GM03348 (cell line): ENCODE measurements at places on chromosomes 5 and 9.

- no peak for DNase-seq
These were observed 175.4 kb downstream of the PJA2 start for GRCh38 chr5:109234381-109234780.

- DNase-seq, result no peak
These were observed 263.0 kb upstream of the FBXL7 start for GRCh38 chr5:15236911-15237508.

GRCh38 chr9:111922324-111923013 is 25.9 kb downstream of the UGCG start:
- no peak for DNase-seq

DNA sequence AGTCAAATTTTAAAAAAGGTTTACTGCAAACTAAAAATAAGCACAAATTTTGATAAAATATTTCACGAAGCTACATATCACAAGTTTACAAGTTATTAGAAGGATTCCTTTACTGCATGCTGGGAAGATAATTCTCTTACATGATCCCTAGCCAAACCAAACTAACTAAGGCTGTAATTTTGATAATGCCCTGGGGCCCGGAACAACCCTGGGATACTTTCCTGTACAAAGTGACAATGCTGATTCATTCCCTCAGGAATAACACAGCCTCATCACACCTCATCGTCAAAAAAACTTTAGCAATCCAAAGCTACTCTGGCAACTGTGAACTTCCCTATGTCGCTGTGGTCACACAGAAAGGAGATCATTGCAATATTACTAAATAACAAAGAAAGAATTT is 402.9 kb downstream of the RAB3C start:
- no peak for DNase-seq

- no peak for DNase-seq
These were observed 197.1 kb downstream of the CEMIP2 start for GRCh38 chr9:71571186-71571585.

DNA sequence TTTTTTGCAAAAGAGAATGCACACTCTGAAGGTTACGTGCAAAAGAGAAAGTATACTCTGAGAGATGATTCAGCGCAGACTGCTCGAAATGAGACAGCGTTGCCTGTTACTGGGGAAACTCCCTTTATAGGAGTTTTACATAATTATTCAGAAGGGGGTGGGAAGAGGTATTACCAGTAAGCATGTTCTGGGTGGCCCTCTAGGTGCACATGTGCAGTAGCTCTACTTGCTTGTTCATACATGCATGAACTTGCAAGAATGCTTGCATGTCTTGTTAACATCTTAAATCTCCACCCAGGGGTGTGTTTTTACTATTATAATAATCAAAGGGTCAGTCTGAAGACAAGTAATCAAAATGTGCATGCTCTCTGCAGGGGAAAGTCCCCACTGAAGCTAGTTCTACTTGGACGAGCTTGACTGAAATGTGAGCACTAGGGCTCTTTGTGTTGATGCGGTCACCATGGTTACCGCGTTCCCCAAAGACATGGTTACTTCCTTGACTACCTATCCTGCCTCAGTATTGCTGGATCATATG is 75.5 kb downstream of the SGCD start:
- DNase-seq, result no peak

DNA sequence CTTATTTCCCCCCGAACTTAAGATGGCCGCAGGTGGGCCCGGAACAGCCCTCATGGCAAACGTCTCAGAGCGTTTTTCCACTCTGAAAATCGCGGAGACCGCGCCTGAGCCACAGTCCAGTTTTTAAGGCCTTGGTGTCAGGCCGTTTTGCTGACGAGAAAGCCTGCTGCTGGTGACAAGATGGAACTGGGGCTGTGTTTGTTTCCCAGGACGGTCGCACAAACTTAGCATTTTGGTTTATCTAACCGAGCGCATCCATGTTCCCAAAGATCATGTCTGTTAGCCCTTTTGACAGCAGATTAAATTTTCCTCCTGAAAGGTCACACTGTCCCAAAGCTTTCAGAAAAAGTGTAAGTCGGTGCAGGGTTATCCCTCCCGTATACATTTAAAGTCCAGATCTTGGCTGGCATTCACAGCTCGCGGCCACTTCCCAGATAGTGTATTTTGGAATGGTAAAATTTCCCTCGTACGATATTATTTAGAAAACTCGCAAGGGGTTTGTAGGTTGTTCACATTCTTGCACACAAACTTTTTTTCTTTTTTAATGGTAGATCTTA is 812 bp downstream of the SREK1 start:
- peak; percentile 13 for DNase-seq

DNA sequence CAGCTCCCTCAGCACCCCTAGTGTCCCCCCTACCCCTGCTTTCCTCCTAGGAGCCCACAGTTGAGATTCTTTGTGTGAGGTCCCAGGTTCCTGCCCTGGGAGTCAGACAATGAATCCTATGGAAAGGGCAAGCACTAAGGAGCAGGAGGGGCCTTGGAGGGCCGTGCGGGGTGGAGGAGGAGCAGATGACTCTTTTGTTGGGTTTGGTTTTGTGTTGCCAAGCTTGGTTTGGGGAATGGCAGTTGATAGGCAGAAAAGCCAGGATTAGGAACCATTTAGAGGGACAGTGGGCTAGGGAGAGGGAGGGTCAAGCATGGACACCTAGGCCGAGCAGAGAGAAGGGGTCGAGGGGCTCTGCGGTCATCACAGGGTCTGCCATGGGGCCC is 61.6 kb upstream of the SPTLC1 start:
- DNase-seq, result no peak

- peak; percentile 67 for DNase-seq
These were observed 9.5 kb downstream of the TOR4A start for GRCh38 chr9:137286975-137287383.

DNA sequence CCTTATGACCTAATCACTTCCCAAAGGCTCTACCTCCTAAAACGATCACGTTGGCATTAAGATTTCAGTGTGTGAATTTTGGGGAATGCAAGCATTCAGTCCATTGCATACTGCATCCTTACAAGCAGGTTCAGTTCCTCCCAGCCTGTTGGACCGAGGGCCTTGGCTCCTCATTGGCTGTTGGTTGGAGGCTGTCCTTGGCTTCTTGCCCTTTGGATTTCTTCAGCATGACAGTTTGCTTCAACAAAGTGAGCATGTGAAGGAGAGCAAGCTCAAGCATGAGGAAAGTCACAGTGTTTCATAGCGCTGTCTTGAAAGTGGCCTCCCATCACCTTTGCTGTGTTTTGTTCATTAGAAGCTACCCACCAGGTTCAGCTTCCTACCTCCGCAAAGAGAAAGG is 109.5 kb downstream of the GADD45G start:
- DNase-seq, result no peak

DNA sequence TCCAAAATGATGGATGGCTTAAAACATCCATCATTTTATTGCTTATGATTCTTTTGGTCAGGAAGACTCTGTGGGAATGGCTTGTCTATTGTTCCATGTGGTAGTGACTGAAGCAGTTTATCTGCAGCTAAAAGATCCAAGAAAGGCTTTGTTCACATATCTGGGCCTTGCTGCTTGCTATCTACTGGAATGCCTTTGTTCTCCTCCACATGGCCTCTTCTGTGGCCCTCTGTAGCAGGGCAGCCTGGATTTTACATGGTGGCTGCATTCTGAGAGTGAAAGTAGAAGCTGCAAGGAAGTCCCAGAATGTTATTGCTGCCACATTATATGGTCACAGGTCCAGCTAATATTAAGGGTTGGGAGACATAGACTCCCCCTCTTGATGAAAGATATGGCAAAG is 35.1 kb downstream of the DMXL1 start:
- no peak for DNase-seq

DNA sequence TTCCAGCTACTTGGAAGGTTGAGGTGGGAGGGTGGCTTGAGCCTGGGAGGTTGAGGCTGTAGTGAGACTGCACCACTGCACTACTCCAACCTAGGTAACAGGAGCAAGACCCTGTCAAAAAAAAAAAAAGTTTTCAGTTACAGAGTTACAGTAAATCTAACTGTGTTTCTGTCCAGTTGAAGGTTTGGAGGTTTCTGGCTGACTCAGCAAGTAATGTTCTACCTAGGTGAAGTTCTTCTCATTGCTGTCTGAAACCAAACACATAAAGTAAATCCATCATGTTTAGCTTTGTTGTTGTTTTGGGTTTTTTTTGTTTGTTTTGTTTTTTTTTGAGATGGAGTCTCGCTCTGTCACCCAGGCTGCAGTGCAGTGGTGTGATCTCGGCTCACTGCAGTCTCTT is 7.9 kb upstream of the ANKHD1 start:
- DNase-seq, result no peak

DNA sequence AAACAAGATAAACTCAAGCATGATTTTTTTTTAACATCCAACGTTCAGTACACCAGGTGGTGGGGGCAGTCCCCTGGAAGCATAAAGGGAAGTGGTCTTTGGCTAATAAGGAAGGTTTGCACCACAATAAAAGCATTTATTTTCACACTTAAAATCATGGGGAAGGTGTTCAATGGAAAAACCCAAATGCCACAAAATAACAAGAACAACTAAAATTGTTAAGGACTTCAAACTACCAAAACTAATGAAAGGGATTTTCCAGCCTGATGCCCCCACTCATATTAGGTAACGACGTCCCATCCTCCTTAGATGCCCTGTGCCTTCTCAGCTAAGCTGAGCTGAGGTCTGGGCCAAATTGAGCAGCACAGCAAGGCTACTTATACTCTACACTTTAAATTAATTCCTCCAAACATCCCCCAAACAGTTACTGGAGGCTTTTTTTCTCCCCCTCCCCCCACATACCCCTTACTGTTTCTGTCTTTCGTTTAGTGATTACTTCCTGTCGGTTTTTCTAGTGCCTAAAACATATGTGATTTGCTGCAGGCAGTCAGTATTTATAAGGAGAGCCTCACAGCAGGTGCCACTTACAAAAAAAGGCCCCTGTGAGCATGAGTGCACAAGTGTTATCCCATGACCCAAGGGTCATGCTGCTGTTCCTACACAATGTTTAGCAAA is 259.7 kb upstream of the ZNF608 start:
- DNase-seq, result no peak

DNA sequence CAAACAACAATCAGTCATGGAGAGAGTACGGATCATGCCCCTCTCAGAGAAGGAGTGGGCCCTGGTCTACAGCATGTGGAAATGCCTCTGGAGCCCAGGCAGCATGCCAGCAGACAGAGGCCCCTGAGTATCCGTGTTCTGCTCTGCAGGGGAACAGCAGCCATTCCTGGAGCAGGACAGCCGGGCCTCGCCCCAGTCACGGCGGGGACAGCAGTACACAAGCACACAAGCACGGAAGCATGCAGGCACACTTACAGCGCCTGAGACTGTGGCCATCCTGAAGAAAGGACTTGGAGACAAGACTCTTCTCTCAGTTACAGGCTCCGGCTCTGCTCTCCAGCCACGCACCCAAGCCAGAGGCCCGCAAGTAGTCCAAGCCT is 102.6 kb upstream of the ALDH1B1 start:
- no peak for DNase-seq

GRCh38 chr5:2557435-2557834 is 194.0 kb downstream of the IRX2 start:
- DNase-seq, result no peak

DNA sequence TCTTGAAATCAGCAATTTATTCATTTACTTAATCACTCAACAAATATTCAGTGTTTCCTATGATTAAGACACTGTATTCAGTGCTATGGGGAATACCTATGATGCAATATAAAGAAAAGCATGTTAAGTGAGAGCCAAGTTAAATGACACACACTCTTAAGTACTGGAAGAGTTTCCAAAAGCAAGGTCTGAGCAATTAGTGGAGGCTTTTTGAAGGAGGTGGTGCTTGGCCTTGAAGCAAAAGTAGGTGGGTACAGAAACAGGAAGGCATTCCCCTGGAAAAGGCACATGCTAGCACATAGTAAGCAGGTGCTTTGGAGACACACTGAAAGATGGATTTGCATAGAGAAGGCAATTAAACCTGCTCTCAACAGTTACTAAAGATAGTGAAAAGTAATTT is 4.0 kb downstream of the TSLP start:
- peak; percentile 77 for DNase-seq

DNA sequence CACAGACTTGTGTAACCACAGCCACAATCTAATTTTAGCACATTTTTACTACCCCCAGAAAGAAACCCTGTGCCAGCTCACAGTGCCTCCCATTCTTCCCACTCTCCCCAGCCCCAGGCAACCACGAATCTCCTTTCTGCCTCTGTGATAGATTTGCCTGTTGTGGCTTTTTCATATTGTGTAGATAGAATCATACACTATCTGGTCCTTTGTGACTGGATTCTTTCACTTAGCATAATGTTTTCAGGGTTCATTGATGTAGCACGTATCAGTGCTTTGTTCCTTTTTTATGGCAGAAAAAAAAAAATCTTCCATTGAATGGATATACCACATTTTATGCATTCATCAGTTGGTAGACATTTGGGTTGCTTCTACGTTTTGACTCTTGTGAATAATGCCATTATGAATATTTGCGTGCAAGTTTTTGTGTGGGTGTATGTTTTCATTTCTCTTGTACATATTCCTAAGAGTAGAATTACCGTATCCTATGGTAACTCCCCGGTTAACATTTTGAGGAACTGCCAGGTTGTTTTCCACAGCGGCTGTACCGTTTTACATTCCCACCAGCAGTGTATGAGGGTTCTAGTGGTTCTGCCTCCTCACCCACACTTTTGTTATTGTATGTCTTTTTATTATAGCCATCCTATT is 64.5 kb downstream of the RCL1 start:
- DNase-seq, result no peak

DNA sequence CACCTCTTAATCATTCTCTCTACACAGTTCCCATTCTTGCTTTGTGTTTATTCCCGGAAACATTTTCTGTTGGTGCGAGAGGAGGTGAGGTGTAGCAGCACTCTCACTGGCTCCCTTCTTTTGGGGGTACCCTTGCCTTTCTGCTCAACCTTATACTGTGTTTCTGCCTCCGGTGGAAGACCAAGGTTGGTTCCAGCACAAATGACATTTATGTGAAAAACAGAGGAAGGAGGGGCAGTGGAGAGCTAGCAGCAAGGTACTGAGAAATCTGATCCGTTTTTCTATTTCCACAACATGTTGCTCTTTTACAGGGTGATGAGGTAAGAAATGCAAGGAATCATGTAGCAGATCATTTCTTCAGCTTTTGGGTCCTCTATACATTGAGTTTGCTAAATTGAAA is 648.0 kb upstream of the DMAC1 start:
- no peak for DNase-seq

DNA sequence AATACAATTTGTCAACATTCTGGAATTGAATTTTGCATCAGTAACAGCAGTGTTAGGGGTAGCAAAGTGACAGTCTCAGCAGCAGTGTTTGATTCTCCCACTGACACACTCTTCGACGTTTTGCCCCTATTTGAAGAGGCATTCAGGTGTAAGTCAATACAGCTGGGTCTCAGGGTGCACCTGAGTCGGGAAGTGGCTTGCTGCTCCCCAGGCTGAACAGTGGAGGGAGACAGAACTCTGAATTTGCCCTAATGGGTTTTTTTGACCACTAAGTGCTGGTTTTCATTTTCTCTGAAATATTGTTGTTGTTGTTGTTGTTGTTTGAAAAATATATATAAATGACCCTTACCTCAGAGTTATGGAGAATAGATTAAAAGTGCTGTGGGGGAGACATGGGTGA is 223.2 kb downstream of the TLR4 start:
- DNase-seq, result no peak

- no peak for DNase-seq
These were observed 53.0 kb upstream of the CNTLN start for GRCh38 chr9:17081814-17082213.
